Activated CD4-positive, alpha-beta memory T cell treated with anti-CD3 and anti-CD28 coated beads for 36 hours (primary cell): ENCODE measurements at places on chromosomes 11 and 22. TPM values are rescaled to one million over a fixed set of nuclear protein-coding genes. Genes with fewer than 3 reads are reported as not detected.

The SAA4 gene
- total RNA-seq: not detected

- H3K4me3 ChIP-seq: no peak overlapping the region
- peaks cover 3% of the 10 kb centered on the region for H3K4me1 ChIP-seq
- no peak overlapping the region for H3K27ac ChIP-seq
- no peak for DNase-seq
- H3K36me3 ChIP-seq: no peaks in the 10 kb centered on the region
- H3K27me3 ChIP-seq: peaks cover 5% of the 10 kb centered on the region
Observed at GRCh38 chr11:112801817-112802088, 159.5 kb upstream of the NCAM1 start.

The BRD1 gene
- total RNA-seq: 27.5 TPM

DNA sequence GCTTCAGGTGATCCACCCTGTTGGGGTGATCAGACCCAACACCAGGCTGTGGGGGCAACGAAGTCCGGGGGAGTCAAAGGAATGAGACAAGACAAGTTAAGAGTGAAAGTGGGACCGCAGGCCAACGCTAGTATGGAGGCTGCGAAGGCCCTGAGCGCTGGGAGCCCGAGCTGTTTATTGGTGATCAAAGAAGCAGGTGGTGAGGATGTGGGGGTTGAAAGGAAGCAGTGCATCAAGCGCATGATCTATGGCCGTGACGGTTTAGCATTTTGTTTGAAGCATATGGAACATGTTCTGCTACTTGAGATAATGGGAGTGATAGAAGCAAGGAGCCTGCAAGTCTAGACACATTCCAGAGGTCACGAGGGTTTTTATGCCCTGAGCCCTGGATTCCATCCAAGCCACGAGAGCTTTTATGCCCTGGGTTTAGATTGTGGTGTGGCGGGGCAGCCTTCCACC lies 49.5 kb downstream of the MCHR1 start:
- peak overlapping the region; percentile 49 for H3K4me3 ChIP-seq
- H3K27me3 ChIP-seq: no peaks in the 10 kb centered on the region
- H3K36me3 ChIP-seq: no peaks in the 10 kb centered on the region
- H3K4me1 ChIP-seq: peaks cover 43% of the 10 kb centered on the region
- peak overlapping the region; percentile 77 for H3K27ac ChIP-seq

GRCh38 chr11:111554532-111554931 lies 14.0 kb downstream of the LAYN start:
- H3K36me3 ChIP-seq: peaks cover 3% of the 10 kb centered on the region
- no peak overlapping the region for H3K27ac ChIP-seq
- no peak overlapping the region for H3K4me3 ChIP-seq
- peaks cover 11% of the 10 kb centered on the region for H3K27me3 ChIP-seq
- no peaks in the 10 kb centered on the region for H3K4me1 ChIP-seq
